PC-9 (cell line): ENCODE measurements at places on chromosomes 7 and 10.

GRCh38 chr7:138247568-138248333 is 171.5 kb downstream of the AKR1D1 start:
- DNase-seq = no peak
- no peak overlapping the region for H3K27ac ChIP-seq
- no peaks in the 10 kb centered on the region for H3K4me1 ChIP-seq
- H3K27me3 ChIP-seq = no peaks in the 10 kb centered on the region
- H3K4me3 ChIP-seq = no peak overlapping the region

DNA sequence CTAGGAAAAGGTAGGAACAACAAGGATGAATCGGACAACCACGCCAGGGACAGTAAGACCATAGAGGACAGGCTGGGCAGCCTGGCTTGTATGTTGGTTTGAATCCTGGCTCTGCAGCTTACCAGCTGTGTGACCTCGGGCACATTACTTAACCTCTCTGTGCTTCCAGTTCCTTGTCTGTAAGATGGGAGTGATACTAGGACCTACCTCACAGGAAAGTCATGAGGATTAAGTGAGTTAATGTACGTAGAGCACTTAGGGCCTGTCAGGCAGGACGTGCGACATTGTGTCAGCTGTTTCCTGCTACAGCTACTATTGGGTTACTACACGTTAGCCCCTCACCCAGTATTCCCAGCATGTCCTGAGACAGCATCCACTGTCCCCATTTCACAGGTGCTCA is 32.1 kb downstream of the PLAC9 start:
- H3K4me3 ChIP-seq = no peak overlapping the region
- H3K27me3 ChIP-seq = no peaks in the 10 kb centered on the region
- H3K4me1 ChIP-seq = peaks cover 65% of the 10 kb centered on the region
- DNase-seq = no peak

DNA sequence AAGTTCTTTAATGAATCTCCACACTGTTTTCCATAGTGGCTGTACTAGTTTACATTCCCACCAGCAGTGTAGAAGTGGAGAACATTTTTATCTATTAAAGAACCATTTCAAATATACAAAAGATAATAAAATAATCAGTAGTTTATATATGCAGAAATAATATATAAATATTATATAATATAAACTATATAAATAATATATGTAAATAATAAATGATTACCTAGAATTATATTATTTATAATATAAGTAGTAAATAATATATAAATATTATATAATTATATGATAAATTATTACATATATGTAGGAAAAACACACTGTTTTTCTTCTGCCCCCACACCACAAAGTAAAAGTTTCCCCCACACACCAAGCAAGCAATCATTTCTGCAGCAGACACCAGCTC is 83.5 kb upstream of the NEUROD6 start:
- no peak overlapping the region for H3K4me3 ChIP-seq
- H3K27ac ChIP-seq = no peak overlapping the region
- peaks cover 21% of the 10 kb centered on the region for H3K27me3 ChIP-seq
- no peak for DNase-seq
- no peaks in the 10 kb centered on the region for H3K36me3 ChIP-seq
- H3K4me1 ChIP-seq = peaks cover 7% of the 10 kb centered on the region; the same call in 1 of the 2 replicates

DNA sequence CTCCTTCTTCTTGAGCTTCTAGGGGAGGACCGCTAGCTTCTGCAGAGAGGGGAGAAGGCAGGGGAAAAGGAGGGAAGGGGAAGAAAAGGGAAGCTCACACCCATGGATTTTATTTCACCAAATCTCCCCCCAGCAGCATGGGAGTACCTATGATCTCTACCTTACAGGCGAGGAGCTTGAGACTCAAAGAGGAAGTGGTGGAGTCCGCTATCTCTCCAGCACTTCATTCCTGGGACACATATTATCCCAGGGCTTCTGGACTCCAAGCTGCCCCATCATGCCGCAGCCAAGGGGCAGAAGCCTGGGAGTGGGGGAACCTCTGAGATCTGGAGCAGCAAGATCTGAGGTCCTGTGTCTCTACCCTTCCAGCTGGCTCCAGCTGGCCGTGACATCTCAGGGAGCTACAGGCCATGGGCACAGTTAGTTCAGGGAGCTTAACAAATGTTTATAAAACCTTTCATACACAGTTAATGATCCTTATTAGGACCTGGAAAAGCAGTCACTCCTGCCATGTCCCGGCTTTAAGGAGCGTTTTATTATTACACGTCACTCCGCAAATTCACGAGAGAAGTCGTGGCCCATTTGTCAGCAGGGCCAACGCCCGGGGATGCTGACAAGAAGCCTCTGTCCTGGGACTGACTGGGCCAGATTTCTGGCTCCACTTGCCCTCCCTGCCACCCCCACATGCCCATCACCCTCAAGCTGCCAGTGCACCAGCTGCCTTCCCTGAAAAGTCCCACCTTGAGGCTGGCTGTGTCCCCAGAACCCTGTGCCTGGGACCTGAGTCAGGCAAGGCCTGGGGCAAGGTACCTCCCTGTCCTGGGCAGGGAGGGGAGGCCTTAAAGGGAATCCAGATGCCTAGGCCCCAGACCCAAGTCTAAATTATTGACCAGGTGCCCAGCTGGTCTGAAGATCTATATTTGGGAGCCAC is 132.1 kb upstream of the ZMIZ1 start:
- H3K27ac ChIP-seq = no peak overlapping the region
- H3K36me3 ChIP-seq = no peaks in the 10 kb centered on the region
- peaks cover 48% of the 10 kb centered on the region for H3K4me1 ChIP-seq

DNA sequence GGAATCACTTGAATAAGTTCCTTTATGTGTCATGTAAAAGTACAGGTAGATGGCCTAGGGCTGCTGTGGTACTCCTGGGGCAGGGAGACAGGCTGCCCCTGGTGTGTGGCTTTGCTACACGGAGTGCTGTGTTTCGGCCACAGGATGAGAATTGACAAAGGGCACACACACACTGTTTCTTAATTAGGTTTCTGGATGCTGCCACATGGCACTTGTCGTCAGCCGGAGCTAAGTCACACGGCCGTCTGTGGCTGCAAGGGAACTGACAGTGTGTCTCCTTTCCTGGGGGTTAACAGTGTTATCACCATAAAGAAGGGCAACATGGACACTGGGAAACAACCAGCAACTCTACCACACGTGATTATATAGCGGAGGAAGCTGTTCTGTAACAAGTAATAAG is 55.7 kb upstream of the CREB5 start:
- no peak overlapping the region for H3K27ac ChIP-seq
- no peak overlapping the region for H3K4me3 ChIP-seq
- H3K4me1 ChIP-seq = peaks cover 26% of the 10 kb centered on the region
- DNase-seq = peak; percentile 10
- no peaks in the 10 kb centered on the region for H3K36me3 ChIP-seq

DNA sequence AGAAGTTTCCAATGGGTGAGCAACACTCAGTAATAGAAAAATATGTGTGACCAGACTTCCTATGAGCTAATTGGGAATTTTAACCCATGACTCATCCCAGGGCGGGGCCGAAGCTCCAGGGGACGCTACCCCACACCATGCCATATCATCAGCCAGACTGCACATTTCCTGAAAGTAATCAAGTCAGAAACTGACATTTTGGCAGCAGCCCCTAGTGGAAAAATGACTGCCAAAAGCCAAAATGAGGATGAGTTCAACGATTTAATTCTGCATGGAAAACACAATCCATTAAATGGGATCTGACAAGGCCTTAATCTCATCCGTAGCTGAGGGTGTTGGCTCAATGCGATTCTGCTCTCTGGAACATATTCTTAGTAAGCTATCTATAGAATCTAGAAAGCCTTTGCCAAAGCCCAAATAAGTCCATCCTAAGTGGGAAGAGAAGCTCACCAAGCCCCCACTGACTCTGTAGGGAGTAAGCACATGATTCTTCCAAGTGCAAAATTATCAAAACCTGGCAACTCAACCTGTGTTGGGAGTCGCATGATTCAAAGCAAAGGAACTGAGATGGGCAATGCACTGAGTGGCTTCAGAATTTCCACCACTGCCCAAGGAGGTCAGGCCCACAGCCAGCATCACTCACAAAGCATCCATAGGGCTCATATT is 93.1 kb upstream of the PDE1C start:
- H3K4me3 ChIP-seq = no peak overlapping the region
- H3K4me1 ChIP-seq = no peaks in the 10 kb centered on the region
- H3K27ac ChIP-seq = no peak overlapping the region
- peaks cover 9% of the 10 kb centered on the region; the same call in 1 of the 2 replicates for H3K27me3 ChIP-seq

GRCh38 chr10:4351723-4352413 is 474.1 kb upstream of the AKR1E2 start:
- no peak overlapping the region for H3K4me3 ChIP-seq
- DNase-seq = no peak
- no peak overlapping the region for H3K27ac ChIP-seq
- no peaks in the 10 kb centered on the region for H3K36me3 ChIP-seq
- H3K27me3 ChIP-seq = no peaks in the 10 kb centered on the region
- H3K4me1 ChIP-seq = peaks cover 18% of the 10 kb centered on the region

- no peak for DNase-seq
- no peak overlapping the region for H3K27ac ChIP-seq
- H3K36me3 ChIP-seq = no peaks in the 10 kb centered on the region
- no peaks in the 10 kb centered on the region for H3K4me1 ChIP-seq
Measured at GRCh38 chr10:93604146-93604545, 3.1 kb upstream of the RBP4 start.

DNA sequence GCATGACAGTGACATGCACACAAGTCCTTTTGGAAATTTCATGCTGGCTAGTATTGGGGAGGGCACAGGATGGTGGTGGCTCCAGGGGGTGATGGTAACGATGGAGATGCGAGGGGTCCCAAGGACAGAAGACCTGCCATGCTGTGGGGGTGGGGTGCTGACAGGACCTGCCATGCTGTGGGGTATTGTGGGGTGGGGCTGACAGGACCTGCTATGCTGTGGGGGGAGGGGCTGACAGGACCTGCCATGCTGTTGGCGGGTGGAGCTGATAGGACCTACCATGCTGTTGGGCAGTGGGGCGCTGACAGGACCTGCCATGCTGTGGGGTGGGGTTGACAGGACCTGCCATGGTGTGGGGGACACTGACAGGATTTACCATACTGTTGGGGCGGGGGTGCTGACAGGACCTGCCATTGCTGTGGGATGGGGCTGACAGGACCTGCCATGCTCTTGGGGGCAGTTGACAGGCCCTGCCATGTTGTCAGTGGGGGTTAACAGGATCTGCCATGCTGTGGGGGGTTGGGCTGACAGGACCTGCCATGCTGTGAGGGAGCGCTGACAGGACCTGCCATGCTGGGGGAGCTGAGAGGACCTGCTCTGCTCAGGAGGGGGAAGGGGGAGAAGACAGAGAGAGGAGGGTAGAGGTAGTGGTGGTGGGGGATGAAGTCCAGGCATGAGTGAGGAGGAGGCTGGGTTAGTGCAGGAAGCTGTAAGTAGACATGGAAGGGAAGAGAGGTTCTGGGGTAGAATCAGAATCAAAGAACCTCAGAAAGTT is 36.2 kb upstream of the RET start:
- no peak for DNase-seq
- no peak overlapping the region for H3K4me3 ChIP-seq
- H3K36me3 ChIP-seq = no peaks in the 10 kb centered on the region
- no peaks in the 10 kb centered on the region; the same call in 1 of the 2 replicates for H3K4me1 ChIP-seq
- H3K27ac ChIP-seq = no peak overlapping the region

DNA sequence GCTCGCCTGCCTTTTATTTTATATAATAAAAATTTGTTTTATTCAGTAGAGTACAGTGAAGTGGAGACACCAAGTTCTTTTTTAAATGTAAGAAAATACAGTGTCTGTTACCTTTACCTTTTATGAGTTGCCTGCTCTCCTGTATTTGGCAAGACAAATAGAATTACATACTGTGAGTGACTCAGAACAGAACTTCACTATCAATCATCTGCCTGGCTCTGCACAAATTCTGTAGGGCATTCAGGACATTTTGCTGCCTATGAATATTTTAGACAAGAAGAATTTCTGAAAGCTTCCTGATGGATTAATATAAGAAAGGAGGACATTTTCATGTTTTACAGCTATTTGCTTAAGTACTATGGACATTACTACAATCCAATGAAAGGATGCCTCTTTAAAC is 135.4 kb upstream of the PHF14 start:
- no peaks in the 10 kb centered on the region for H3K36me3 ChIP-seq
- no peak overlapping the region for H3K4me3 ChIP-seq
- H3K27me3 ChIP-seq = no peaks in the 10 kb centered on the region
- no peaks in the 10 kb centered on the region for H3K4me1 ChIP-seq

GRCh38 chr10:117544004-117544701 is 1.6 kb downstream of the EMX2 start:
- H3K36me3 ChIP-seq = no peaks in the 10 kb centered on the region
- no peaks in the 10 kb centered on the region for H3K4me1 ChIP-seq
- H3K27ac ChIP-seq = no peak overlapping the region
- no peak overlapping the region for H3K4me3 ChIP-seq
- H3K27me3 ChIP-seq = peaks cover 7% of the 10 kb centered on the region; the same call in 1 of the 2 replicates

GRCh38 chr7:12747687-12748306 is 60.4 kb downstream of the ARL4A start:
- H3K36me3 ChIP-seq = no peaks in the 10 kb centered on the region
- no peaks in the 10 kb centered on the region for H3K27me3 ChIP-seq
- DNase-seq = no peak
- no peak overlapping the region for H3K27ac ChIP-seq
- H3K4me3 ChIP-seq = no peak overlapping the region

GRCh38 chr10:125605167-125605566 is 77.8 kb downstream of the TEX36 start:
- no peaks in the 10 kb centered on the region for H3K36me3 ChIP-seq
- DNase-seq = no peak
- H3K27me3 ChIP-seq = no peaks in the 10 kb centered on the region
- no peaks in the 10 kb centered on the region for H3K4me1 ChIP-seq

GRCh38 chr10:54065106-54065505 is 735.9 kb downstream of the PCDH15 start:
- H3K36me3 ChIP-seq = no peaks in the 10 kb centered on the region
- no peaks in the 10 kb centered on the region for H3K27me3 ChIP-seq
- no peak for DNase-seq

GRCh38 chr7:79217468-79217867 is 236.0 kb downstream of the MAGI2 start:
- no peak overlapping the region for H3K4me3 ChIP-seq
- H3K27ac ChIP-seq = no peak overlapping the region
- no peaks in the 10 kb centered on the region for H3K36me3 ChIP-seq
- DNase-seq = no peak
- no peaks in the 10 kb centered on the region for H3K4me1 ChIP-seq

DNA sequence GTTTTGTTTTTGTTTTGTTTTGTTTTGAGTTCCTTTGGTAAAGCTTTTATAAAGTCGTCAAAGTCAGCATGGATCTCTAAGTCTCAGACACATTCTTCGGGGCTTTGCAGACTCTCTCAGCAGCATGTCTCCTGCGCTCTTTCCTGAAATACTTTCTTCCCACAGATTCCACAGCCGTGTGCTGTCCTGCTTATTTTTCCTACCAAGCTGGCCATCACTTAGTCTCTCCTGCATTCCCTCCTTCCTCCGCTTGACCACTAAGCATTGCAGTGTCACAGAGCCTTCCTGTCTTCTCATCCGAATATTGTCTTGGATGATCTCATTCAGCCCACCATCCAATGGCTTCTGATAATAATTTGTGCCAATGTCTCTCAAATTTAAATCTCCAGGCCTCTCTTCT is 434.3 kb upstream of the C7orf33 start:
- H3K27me3 ChIP-seq = peaks cover 27% of the 10 kb centered on the region; the same call in 1 of the 2 replicates
- no peak overlapping the region for H3K27ac ChIP-seq
- no peaks in the 10 kb centered on the region for H3K36me3 ChIP-seq
- no peak overlapping the region for H3K4me3 ChIP-seq
- DNase-seq = no peak
